ENCODE measurements at places on chromosomes 12 and 14.
A peak's percentile ranks its signal among the peaks of the same experiment; 100 is the strongest.

DNA sequence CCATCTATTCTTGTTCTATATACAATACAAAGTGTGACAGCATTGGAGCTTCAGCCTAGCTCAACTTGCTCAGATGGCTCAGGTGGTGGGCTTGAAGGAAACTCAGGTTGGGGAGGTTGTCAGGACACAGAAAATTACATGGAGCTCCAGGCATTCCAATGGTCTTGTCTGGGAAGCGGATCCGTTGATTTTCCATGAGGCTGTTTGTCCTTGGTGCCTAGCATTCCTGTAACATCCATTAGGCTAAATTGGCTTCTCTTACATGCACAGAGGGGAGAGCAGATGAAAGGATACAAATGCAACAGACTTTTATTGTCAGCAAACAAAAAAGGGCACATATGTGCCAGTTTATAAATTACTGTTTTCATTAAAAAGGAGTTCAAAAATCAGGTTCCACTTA lies 75.5 kb upstream of the OTX2 start:
- no peak for DNase-seq

- no peak for DNase-seq
Observed at GRCh38 chr12:80116735-80117134, 17.4 kb downstream of the OTOGL start.

GRCh38 chr12:89245090-89245489 lies 107.2 kb downstream of the DUSP6 start:
- DNase-seq: no peak

- DNase-seq: no peak
Observed at GRCh38 chr12:11497995-11498394, 102.6 kb upstream of the PRB2 start.

GRCh38 chr14:93811020-93811419 lies 22.7 kb upstream of the PRIMA1 start:
- no peak for DNase-seq

DNA sequence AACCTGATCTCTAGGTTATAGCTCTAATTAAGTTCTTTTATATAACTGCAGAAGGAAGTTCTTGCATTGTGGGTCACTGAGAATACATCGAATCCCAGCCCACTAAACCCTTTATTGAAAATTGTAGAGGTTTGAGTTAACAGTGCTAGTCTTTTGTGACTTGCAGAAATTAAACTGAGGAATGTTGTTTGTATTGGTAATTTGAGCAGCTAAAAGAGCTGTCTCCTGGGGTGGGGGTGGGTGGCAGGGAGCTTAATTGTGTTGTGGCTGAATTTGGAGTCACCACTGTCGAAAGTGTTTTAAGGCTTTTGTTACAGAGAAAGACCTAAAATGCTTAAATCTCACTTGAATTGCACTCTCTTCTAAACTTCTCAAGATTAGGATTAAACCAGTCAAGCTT lies 3.2 kb upstream of the COX8C start:
- no peak for DNase-seq

GRCh38 chr14:27750114-27750513 lies 1016.5 kb upstream of the FOXG1 start:
- no peak for DNase-seq

- DNase-seq: peak; percentile 54
Observed at GRCh38 chr12:50222275-50222783, 55.2 kb upstream of the CERS5 start.

GRCh38 chr12:109716092-109716479 lies 2.5 kb downstream of the FAM222A start:
- no peak for DNase-seq

DNA sequence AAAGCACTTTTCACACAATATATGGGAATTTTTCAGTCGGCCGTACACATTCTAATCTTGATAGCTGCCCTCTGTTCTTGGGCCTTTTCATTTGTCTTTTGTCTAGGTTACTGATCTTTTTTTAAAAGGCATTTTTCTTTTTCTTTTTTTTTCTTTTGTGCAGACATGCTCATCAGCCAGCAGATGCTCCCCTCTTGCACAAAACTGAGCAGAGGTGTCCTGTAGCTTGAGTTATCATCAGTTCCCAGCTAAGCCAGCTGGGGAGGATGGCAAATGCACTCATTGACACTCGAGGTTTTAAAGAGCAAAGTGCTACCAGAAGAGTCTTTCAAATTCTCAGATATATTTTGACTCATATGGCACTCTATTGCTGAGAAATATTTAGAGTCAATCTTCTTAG lies 913.9 kb upstream of the SEL1L start:
- no peak for DNase-seq

GRCh38 chr14:101175731-101176534 lies 272.4 kb upstream of the RTL1 start:
- no peak for DNase-seq

DNA sequence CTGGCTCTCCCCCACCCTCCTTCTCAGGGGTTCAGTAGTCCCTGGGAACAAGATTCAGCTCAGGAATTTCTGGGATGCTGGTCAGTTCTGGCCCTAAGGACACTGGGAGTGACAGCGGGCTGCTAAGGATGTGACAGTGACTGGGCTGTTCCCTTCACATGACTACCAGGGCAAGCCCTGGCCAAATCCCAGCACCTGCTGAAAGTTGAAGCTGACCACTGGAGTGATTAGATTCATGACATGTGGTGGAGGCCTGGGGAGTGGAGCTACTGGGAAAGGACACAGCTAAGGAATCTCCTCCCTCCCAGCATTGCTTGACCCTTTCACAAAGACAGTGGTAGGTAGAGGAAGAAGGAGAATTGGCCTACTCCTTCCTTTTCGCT lies 204.9 kb downstream of the DAD1 start:
- DNase-seq: no peak

- no peak for DNase-seq
Observed at GRCh38 chr14:76986231-76986565, 42.3 kb downstream of the IRF2BPL start.

DNA sequence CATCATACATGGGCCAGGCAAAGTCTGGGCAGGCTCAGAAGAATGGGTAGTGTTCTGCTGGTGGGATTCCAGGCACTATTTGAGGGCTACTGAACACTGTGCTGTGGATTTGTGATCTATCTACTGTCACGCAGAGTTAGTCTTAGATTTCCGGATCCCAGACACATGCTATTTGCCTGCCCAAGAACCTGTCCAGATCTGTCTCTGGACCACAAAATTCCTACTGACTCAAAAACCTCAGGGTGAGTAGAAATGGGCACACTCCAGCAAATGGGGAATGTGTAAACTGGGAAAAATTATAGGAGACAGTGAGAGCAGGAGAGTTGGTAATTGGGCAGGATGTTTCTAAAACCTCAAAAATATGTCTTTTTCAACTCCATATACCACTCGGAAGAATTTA lies 129.9 kb downstream of the GALC start:
- DNase-seq: no peak

GRCh38 chr12:64943686-64944085 lies 119.2 kb downstream of the TBC1D30 start:
- no peak for DNase-seq

- no peak for DNase-seq
Observed at GRCh38 chr12:115135800-115136211, 451.8 kb upstream of the TBX3 start.

DNA sequence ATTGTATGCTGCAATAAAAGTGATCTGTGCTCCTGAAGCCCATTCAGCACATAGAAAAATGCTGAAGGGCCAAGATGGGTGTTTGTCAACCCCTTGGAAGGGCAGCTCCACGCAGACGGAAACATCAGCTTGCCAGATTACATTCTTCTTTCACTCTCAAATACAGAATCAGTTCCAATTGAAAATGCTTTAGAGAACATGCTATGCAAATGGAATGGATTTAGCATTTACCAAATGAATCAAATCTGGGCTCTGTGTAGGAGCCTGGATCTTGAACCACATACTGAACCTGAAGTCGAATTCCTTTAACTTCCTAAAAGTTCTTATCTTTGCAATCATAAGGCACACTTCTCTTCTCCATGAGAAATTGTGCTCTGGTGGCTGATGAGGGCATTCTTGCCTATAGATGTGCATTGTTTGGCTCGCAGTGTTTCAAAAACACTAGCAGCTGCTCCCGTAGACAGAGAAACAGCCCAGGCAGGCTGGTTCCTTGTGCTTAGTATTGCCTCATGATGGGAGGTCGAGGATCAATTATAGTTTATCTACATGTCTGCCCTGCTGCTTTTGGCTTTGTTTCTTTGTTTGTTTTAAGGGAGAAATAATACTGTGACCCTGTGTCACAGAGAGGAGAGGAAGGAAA lies 489.8 kb upstream of the FLRT2 start:
- no peak for DNase-seq

DNA sequence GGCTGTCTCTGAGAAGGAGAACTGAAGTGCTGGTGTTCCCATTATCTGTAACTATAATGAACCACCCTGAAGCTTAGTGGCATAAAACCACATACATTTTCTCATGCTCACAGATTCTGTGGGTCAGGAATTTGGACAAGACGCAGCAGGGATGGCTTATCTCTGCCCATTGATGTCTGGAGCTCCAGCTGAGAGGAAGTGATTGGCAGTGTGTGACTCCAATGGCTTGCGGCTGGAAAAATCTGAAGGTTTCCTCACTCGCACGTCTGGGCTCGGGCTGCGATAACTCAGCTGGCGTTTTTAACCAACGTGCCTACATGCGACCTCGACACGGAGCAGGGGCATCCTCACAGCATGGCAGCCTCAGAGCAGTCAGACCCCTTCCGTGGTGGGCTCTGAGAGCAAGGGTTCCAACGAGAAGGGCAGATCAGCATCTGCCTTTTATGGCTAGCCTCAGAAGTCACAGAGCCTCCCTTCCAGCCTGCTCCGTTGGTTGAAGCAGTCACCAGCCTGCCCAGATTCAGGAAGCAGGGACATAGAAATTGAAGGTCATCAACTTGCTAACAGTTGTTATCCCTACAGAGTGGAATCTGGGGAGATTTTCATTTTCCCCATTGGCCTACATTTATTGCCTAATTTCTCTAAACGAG lies 143.3 kb upstream of the BCL2L14 start:
- DNase-seq: no peak

DNA sequence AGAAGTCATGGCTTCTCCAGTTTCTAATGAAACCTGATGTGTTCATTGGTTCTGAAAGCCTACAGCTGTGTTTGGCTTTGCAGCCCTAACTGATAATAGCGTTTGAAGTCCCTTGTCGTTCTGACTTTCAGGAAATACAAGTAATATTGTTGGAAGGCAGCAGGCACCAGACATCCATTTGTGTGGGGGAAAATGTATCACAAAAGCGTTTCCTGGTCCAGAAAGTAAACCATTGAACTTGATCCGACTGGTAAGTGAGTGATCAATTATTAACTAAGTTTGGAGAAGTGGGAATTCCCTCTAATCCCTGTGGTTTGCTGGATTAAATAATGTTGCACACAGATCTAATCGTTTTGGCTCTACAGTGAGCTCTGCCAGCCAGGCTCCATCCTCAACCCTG lies 77.3 kb upstream of the LTA4H start:
- DNase-seq: no peak

GRCh38 chr12:25364529-25365339 lies 114.0 kb upstream of the KRAS start:
- DNase-seq: no peak

DNA sequence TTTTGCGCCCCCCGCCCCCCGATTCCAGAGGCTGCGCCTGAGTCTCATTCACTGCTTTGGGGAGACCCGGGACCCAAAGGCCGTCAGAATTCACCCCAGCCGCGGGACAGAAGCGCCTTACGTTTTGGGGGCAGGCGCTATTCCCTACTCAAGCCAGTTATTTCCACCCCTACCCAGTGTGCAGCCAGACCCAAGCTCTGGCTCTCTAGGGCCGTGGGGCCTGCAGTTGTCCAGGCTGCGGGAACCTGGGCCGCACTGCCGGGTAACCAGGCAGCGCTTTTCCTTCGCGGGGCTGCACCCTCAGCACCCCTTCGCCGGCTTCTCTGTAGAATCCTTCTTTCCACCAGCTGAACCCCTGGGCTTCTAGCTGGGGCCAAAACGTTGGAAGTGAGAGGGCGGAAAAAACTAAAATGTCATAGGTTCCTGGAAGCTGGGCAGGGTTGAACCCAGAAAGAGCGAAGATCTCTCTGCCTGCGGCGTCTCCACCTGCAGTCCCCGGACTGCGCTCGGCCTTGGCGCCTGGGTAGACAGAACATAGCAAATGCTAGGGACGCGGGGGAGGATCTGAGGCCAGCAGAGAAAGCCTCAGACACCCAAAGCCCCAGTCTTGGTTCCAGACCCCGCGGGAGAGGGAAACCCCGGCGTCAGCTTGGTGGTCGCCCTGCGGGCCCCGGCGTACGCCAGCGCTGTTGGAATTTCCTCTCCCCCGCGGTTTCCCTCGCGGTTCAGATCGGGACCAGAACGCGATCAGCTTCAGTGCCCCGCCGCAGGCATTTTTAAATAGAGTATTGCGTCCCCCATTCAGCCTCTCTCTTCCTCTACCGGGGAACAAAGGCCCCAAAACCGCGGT lies 18.3 kb downstream of the TBX3 start:
- no peak for DNase-seq

DNA sequence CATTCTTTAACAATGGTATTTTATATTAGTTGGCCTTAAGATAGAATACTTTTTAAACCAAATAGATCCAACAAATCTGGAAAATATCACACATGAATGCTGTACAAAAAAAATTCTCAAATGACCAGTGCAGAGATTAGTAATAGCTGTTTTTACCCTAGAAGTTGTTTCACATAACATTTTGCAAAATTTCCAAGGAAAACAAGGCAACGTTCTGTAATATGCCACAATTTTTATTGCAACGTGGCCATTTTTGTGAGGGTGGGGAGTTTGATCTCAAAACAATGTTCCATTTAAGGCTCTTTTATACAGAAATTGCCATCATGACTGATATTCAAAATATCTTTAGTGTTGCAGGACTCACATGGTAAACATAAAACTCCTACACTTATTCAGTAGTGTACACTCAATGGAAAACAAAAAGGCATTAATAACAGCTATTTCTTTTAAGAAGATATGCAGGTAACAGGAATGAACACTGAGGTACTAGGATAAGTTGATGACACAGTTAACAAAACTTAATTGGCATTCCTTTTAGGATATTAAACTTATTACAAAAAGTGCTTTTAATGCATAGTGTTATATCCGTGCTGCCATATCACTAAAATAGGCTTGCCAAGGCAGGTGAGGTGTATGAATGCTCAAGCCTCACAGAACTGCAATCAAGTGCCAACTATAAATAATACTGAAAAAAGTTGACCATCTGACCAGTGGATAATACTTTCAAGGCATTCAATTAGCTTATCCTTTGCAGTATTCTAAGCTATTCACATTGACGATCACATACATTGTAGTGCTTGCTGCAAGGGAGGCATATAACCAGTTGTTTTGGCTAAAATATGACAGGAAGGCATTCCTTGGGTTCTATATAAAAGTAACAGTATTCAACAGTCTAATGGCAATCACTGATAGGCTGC lies 2.3 kb downstream of the CFL2 start:
- no peak for DNase-seq

DNA sequence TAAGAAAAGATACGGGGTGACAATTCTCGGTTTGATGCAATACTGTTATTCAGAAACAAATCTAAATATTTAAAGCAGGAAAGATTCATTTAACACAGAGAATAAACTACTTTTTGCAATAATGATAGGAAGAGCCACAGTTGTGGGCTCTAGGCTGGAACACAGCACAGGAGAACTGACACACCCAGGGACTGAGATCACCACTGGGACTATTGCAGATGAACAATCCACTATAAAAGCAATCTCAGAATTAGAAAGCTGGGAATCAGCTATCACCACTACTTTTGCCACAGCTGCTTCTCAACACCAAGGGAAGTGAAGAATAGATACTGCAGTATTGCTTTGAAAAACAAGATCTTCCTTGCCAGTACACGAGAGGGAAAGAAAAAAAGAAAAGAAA lies 4.1 kb upstream of the PIK3C2G start:
- no peak for DNase-seq

- no peak for DNase-seq
Observed at GRCh38 chr12:6337958-6338433, 3.9 kb downstream of the TNFRSF1A start.

Data from D341Med (cell line).